ENCODE measurements at places on chromosomes 2 and 18. TPM values are rescaled to one million over a fixed set of nuclear protein-coding genes. Genes with fewer than 3 reads are reported as not detected.

- no peaks in the 10 kb centered on the region for H3K36me3 ChIP-seq
- no peak for DNase-seq
- H3K27me3 ChIP-seq = no peaks in the 10 kb centered on the region
- H3K27ac ChIP-seq = no peak overlapping the region
Measured at GRCh38 chr18:36366994-36367839, 69.7 kb downstream of the FHOD3 start.

DNA sequence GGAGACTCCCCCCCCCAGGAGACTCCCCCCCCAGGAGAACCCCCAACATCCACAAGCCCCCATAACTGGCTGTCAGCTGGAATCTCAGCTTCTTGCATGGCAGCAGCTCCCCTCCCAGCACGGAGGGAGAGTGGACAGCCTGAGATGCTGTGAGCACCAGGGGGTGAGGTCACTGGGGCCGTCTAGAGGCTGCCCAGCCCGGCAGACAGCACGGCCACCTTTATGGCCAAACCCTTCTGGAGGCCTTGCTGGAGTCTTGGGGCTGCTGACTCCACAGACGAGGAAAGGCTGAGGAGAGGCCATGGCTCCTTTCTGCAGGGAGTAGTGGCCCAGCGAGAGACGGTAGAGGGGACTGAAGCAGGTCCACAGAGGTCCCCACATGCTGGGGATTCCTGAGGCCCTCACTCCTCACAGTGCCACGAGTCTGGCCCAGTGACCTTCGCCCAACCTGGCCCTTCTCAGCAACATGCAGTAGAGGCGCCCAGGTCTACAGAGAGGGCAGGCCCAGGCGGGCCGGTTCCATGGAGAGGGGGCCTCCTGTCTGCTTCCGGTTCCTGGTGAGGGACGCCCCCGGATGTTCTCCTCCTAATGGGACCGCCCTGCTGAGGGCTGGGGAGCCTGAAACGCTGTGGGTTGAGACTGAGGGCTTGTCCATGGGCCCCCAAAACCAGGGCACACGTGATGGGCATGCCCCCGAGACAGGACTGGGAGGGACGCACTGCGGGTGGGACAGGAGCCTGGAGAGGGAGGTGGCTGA lies 122.6 kb upstream of the CTDP1 start:
- no peak overlapping the region for H3K4me3 ChIP-seq
- no peaks in the 10 kb centered on the region for H3K27me3 ChIP-seq
- H3K36me3 ChIP-seq = no peaks in the 10 kb centered on the region
- H3K4me1 ChIP-seq = no peaks in the 10 kb centered on the region
- no peak for DNase-seq
- no peak overlapping the region for H3K27ac ChIP-seq

- peaks cover 49% of the 10 kb centered on the region for H3K4me1 ChIP-seq
- H3K36me3 ChIP-seq = no peaks in the 10 kb centered on the region
- DNase-seq = no peak
- H3K4me3 ChIP-seq = peak overlapping the region; percentile 79
- peak overlapping the region; percentile 94 for H3K27ac ChIP-seq
Measured at GRCh38 chr2:179265082-179265510, 464 bp upstream of the SESTD1 start.

GRCh38 chr2:216491793-216492596 lies 6.6 kb upstream of the RPL37A start:
- DNase-seq = peak; percentile 69
- no peaks in the 10 kb centered on the region for H3K27me3 ChIP-seq
- no peak overlapping the region for H3K4me3 ChIP-seq
- no peaks in the 10 kb centered on the region for H3K4me1 ChIP-seq
- no peak overlapping the region for H3K27ac ChIP-seq

TPRKB gene
- 60.9 TPM for polyA plus RNA-seq

POTEJ gene
- polyA plus RNA-seq = not detected

DAW1 gene
- not detected for polyA plus RNA-seq

All from stomach (tissue), 19 donors.